ENCODE measurements at places on chromosomes 3 and 15. TPM values are rescaled to one million over a fixed set of nuclear protein-coding genes. Genes with fewer than 3 reads are reported as not detected.

STRC gene
- not detected for total RNA-seq

PLA2G4E gene
- total RNA-seq = not detected

CCDC13 gene
- total RNA-seq = 1.2 TPM

C3orf22 gene
- not detected for total RNA-seq

MUC20 gene
- 0.15 TPM for total RNA-seq

GLDN gene
- total RNA-seq = 0.30 TPM

CCNB2 gene
- 141 TPM for total RNA-seq

TLR9 gene
- total RNA-seq = under 0.01 TPM

SLC24A5 gene
- total RNA-seq = not detected

NPAP1 gene
- total RNA-seq = not detected

GP9 gene
- not detected for total RNA-seq

DNASE1L3 gene
- total RNA-seq = not detected

ZIC4 gene
- not detected for total RNA-seq

POLQ gene
- total RNA-seq = 4.7 TPM

GABRR3 gene
- total RNA-seq = not detected

CKMT1B gene
- total RNA-seq = not detected

PRSS50 gene
- not detected for total RNA-seq

KPNA1 gene
- 19.5 TPM for total RNA-seq

CPLX3 gene
- not detected for total RNA-seq

CCR8 gene
- total RNA-seq = not detected

ACSBG1 gene
- total RNA-seq = not detected

Measured in bronchus fibroblast of lung (primary cell).